ENCODE measurements at places on chromosomes 7 and 10.

GRCh38 chr10:62562101-62562500, 187.9 kb downstream of the ZNF365 start:
- no peak for DNase-seq

GRCh38 chr10:109944613-109945012, 21.3 kb upstream of the XPNPEP1 start:
- no peak for DNase-seq

GRCh38 chr7:149770728-149771636, 2.4 kb downstream of the ZNF467 start:
- DNase-seq, result no peak

DNA sequence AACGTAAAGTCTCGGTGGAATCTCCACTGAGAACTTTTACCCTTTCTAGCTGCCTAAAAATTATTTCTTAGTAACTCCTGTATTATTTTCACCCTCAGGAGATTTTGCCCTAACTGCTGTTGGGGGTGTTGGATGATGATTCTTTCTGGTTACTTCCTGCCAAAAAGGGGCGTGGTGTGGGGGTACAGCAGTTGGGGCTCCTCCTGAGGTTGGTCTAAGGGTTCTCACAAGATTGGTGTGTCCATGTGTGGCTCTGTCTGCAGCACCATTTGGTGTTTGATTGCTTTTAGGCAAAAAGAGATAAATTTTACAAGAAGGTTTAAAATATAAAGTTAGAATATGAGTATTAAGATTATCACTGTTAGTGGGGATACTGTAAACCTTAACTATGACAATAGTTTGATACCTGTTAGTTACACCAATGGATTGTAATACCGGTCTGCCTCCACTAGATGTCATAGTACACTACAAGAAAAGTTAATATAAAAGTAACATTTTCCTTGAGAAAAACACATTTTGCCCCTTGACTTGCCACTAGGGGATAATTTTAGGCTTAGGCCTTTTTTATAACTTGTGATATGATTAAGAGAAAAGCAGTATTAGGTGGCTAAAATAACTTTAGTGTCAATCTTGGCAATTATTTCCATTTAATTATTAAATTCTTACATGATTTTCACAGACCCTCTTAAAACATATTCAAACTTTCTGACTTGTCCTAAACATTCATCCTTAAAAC, 928.7 kb downstream of the IPMK start:
- peak; percentile 39 for DNase-seq

DNA sequence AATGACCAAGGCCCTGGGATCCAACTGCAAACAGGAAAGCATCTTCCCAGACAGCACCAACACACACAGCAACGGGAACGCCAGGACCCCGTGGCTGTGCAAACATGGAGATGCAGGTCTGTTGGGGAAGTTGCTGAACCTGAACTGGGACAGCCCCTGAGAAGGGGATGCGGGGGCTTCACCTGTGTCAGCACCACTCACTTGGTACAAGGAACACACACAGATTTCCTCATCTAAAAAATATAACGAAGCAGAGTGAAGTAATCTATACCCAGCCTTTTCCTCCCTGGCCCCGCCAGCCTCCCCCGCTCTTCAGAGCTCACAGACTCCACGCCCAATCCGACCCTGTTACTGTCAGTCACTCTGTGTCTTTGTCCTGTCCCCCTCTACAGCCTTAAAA, 93.0 kb downstream of the PTPRN2 start:
- DNase-seq, result no peak

GRCh38 chr7:135251496-135252391, 18.1 kb downstream of the STRA8 start:
- DNase-seq, result no peak
